HepG2 (cell line): ENCODE measurements at places on chromosomes 4 and X. TPM values are rescaled to one million over a fixed set of nuclear protein-coding genes. Genes with fewer than 3 reads are reported as not detected.

The CDKL5 gene
- total RNA-seq = 7.0 and 9.2 TPM in 2 replicates

The MAOB gene
- total RNA-seq = 11.0 and 22.5 TPM in 2 replicates

The GYPB gene
- total RNA-seq = not detected in 2 replicates

The FAM156A gene
- 7.2 and 15.4 TPM in 2 replicates for total RNA-seq

The SPANXD gene
- total RNA-seq = not detected in 2 replicates

The BGN gene
- total RNA-seq = 0.18 TPM in 1 of 2 replicates, not detected in the other

The CISD2 gene
- total RNA-seq = 35.5 and 37.7 TPM in 2 replicates

The OCIAD1 gene
- 52.6 and 74.9 TPM in 2 replicates for total RNA-seq

The PPP3CA gene
- total RNA-seq = 13.2 and 18.0 TPM in 2 replicates

The RPS3A gene
- 3,626 and 4,934 TPM in 2 replicates for total RNA-seq

The TLR8 gene
- total RNA-seq = not detected in 2 replicates

The TBX22 gene
- total RNA-seq = not detected in 2 replicates

The ELOVL6 gene
- 14.1 and 19.6 TPM in 2 replicates for total RNA-seq

The PRDM5 gene
- total RNA-seq = not detected in 2 replicates

The COX7B2 gene
- not detected in 2 replicates for total RNA-seq

The S100P gene
- 278 and 348 TPM in 2 replicates for total RNA-seq

The DUSP9 gene
- 357 and 435 TPM in 2 replicates for total RNA-seq

The S100G gene
- not detected in 2 replicates for total RNA-seq

The MMRN1 gene
- not detected in 2 replicates for total RNA-seq

The CENPVL2 gene
- total RNA-seq = not detected in 2 replicates

The GSX2 gene
- total RNA-seq = not detected in 2 replicates

The RS1 gene
- not detected in 2 replicates for total RNA-seq

The PDLIM3 gene
- total RNA-seq = 5.9 and 6.3 TPM in 2 replicates

The NPY2R gene
- total RNA-seq = not detected in 2 replicates

The ATP1B4 gene
- not detected in 2 replicates for total RNA-seq

The VCX3A gene
- total RNA-seq = not detected in 2 replicates

The CLCN4 gene
- total RNA-seq = 2.5 and 2.6 TPM in 2 replicates

The RBM47 gene
- total RNA-seq = 2.5 and 3.9 TPM in 2 replicates

The FAT4 gene
- 0.27 TPM in 2 replicates for total RNA-seq

The TEX13B gene
- total RNA-seq = not detected in 2 replicates

The TIGD2 gene
- 15.5 and 16.7 TPM in 2 replicates for total RNA-seq

The GAB1 gene
- 14.7 and 17.8 TPM in 2 replicates for total RNA-seq

The RTL3 gene
- not detected in 2 replicates for total RNA-seq

The MAML3 gene
- total RNA-seq = 0.13 TPM in 1 of 2 replicates, not detected in the other

The GRIA3 gene
- total RNA-seq = not detected in 2 replicates

The INTU gene
- total RNA-seq = 6.2 and 7.5 TPM in 2 replicates

The CLDN24 gene
- not detected in 2 replicates for total RNA-seq

The SSX1 gene
- total RNA-seq = not detected in 2 replicates

The SATL1 gene
- total RNA-seq = not detected in 2 replicates

The TCEANC gene
- 0.97 and 1.5 TPM in 2 replicates for total RNA-seq

The TRPC3 gene
- not detected in 2 replicates for total RNA-seq

The MAGEE2 gene
- not detected in 2 replicates for total RNA-seq

The TRIML2 gene
- total RNA-seq = not detected in 2 replicates

The MTCP1 gene
- total RNA-seq = 13.6 and 18.9 TPM in 2 replicates

The NR3C2 gene
- total RNA-seq = 0.32 and 0.46 TPM in 2 replicates

The ARAF gene
- 15.0 and 18.0 TPM in 2 replicates for total RNA-seq

The POU3F4 gene
- not detected in 2 replicates for total RNA-seq

The TMSB15B gene
- not detected in 2 replicates for total RNA-seq

The NXF2B gene
- not detected in 2 replicates for total RNA-seq

The GAGE13 gene
- total RNA-seq = not detected in 2 replicates

The MGAT4D gene
- not detected in 2 replicates for total RNA-seq

The STK26 gene
- 47.9 and 78.3 TPM in 2 replicates for total RNA-seq
